Occipital lobe (tissue), 3 donors: ENCODE measurements at places on chromosomes 4 and X. TPM values are rescaled to one million over a fixed set of nuclear protein-coding genes. Genes with fewer than 3 reads are reported as not detected.

FAT4 gene
- 95.3 TPM for total RNA-seq

MAGEB17 gene
- 0.16 TPM for total RNA-seq

RIBC1 gene
- total RNA-seq: 1.1 TPM

HTN3 gene
- total RNA-seq: not detected

TRIM61 gene
- 2.5 TPM for total RNA-seq

SSX4B gene
- not detected for total RNA-seq

LARP1B gene
- 61.8 TPM for total RNA-seq

KCNIP4 gene
- total RNA-seq: 19.8 TPM

ODAPH gene
- total RNA-seq: not detected

PRSS12 gene
- total RNA-seq: 54.9 TPM

DNA sequence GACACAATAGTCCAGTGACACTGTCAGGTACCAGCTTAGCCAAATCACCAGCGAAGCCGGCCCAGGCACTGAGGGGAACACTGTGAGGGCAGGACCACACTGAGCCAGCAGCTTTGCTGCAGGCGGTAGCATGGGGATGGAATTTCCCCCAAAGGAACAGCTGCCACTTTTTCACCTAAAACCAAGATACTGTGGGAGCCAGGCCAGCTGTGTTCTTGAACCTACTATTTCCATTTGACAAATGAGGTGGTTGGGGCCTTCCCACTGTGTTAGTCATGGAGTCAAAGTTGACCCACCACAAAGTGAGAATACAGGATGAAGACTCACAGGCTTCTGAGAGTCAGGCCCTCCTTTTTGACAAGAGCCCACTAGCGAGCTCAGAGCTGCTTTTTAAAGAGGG, 70.7 kb upstream of the SH3RF1 start:
- no peak for DNase-seq

GRCh38 chrX:134803551-134804183, 145.4 kb upstream of the PLAC1 start:
- DNase-seq: no peak

GRCh38 chr4:123480706-123481418, 84.3 kb downstream of the SPRY1 start:
- DNase-seq: no peak

- DNase-seq: no peak
These were observed 652.9 kb upstream of the IGFBP7 start for GRCh38 chr4:57763070-57763469.

DNA sequence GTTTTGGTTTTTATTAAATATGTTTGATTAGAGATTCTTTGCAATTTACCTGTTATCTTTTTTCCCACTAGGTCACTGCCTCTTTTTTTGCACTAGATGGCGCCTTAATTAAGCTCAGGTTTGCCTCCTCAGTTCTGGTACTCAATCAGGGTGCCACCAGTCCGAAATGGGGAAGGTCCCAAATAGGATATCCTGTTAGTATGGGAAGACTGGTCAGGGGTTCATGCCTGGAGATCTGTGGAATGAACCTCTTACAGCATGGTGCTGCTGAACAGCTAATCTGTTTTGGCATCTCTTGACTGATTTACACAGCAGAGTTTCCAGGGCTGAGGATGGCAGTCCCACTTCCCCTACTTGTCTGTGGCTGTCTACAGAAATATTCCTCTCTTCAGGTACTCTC, 24.2 kb upstream of the VSIG1 start:
- DNase-seq: no peak

DNA sequence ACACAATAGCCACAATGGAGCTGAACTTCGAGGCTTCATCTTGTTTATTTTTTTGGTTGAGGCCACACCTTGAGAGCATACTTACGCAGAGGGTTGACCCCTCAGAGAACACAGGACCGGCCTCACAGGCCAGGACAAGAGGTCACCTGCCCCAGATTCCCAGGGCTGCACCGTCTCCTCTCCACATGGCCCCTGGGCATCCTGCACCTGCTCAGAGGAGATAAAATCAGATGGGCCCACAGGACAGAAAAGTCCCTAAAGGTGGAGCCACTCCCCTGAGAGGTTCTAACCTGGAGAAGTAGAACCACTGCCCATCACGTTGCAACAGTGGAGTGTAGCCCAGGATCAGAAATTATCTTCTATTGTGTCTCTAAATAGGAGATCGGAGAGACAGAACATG, 1.1 kb upstream of the CLDN24 start:
- no peak for DNase-seq

GRCh38 chrX:41666251-41666650, 22.5 kb upstream of the GPR34 start:
- DNase-seq: no peak

- DNase-seq: no peak
These were observed 28.8 kb downstream of the PPP2R3B start for GRCh38 chrX:357693-358471.

GRCh38 chr4:133624744-133625143, 475.6 kb downstream of the PCDH10 start:
- DNase-seq: no peak
